H4 (cell line): ENCODE measurements at places on chromosomes 3 and 15. TPM values are rescaled to one million over a fixed set of nuclear protein-coding genes. Genes with fewer than 3 reads are reported as not detected.

- no peak for DNase-seq
Observed at GRCh38 chr15:82663186-82663600, 16.0 kb upstream of the CPEB1 start.

The ZPLD1 gene
- 0.06 TPM in 1 of 2 replicates, not detected in the other for total RNA-seq

GRCh38 chr3:15964605-15965442, 167.0 kb upstream of the ANKRD28 start:
- DNase-seq: peak; percentile 63

- peak; percentile 59 for DNase-seq
Observed at GRCh38 chr15:44215594-44215993, 20.5 kb upstream of the FRMD5 start.

GRCh38 chr15:26433818-26434217, 339.0 kb downstream of the GABRB3 start:
- no peak for DNase-seq

The SCN5A gene
- 0.85 and 3.0 TPM in 2 replicates for total RNA-seq

GRCh38 chr3:53774414-53774813, 71.8 kb downstream of the CHDH start:
- no peak for DNase-seq

DNA sequence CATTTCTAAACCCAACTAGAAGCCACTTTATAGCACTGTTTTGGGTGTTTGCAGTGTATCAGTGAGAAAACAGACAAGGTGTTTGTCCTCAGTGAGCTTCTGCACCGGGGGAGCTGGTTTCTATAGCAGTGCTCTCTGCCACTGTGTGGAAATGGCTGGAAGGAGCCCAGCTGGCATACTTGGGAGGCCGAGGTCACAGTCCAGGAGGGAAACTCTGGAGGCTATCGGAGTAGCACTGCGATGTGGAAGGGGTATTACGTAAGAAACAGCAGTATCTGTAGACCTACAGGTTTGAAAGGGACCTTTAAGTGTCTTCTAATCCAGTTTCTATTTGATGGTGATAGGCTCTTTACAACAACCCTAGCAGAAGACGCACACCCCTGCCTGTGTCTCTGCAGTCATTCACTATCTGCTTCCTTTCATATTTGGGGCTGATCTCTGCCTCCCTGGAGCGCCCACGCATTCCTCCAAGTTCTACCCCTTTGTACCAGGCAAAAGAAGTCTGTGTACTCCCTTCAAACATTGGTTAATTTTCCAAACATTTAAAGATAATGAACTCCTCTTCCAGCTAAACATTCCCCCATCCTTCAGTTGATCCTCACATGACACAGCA, 87.4 kb upstream of the ADAMTS17 start:
- no peak for DNase-seq

The TGM4 gene
- total RNA-seq: 1.2 TPM in 1 of 2 replicates, not detected in the other

DNA sequence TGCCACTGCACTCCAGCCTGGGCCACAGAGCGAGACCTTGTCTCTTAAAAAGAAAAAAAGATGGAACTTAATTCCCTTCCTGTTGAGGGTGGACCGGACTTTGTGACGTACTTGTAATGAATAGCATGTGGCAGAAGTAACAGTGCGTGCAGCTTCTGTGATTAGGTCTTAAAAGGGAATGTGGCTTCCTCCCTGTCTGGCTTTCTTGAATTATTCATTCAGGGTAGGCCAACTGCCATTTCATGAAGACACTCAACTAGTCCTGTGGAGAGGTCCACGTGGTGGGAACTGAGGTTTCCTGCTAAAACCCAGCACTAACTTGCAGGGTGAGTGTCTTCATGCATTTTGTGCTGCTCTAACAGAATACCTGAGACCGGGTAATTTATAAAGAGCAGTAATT, 98.9 kb upstream of the PIAS1 start:
- no peak for DNase-seq

The CPN2 gene
- not detected in 2 replicates for total RNA-seq

- DNase-seq: peak; percentile 76
Observed at GRCh38 chr3:187066228-187066995, 72.9 kb downstream of the RPL39L start.

The SCAANT1 gene
- not detected in 2 replicates for total RNA-seq

- no peak for DNase-seq
Observed at GRCh38 chr3:33936171-33936920, 137.9 kb downstream of the PDCD6IP start.

DNA sequence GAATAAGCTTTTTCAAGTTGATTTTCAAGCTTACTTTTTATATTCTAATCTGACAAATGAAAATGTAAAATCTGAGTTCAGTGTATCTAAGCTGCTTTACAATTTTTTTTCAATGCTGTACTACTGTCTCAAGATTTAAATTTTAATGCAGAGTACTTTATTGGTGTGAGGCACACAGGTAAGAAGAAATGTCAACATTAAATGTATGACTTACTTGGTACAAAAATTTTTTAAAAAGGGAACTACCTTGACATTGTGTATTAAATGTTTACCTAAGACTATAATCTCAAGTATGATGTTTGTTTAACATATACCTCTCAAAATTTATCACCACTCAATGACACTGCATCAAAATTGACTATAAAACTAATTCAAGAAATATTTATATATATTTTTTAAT, 62.7 kb downstream of the NECTIN3 start:
- no peak for DNase-seq

The A4GNT gene
- not detected in 2 replicates for total RNA-seq

DNA sequence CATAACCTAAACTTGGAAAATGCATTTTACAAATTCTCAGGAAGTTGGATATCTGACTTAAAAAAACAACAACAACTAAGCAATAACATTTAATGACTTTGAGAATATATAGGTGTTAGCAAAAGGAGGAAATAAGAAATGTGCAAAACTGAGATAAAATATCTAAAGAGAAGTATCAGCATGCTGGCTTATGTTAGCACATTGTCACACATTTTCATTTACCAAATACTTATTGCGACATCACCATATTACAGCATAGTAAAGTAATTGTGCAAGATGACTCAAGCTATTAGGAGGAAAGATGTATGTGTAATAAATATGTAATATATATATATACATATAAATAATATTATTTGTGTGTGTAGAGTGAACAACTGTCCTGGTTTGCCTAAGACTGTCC, 9.2 kb downstream of the PTX3 start:
- DNase-seq: no peak

The DUOXA2 gene
- total RNA-seq: not detected in 2 replicates

DNA sequence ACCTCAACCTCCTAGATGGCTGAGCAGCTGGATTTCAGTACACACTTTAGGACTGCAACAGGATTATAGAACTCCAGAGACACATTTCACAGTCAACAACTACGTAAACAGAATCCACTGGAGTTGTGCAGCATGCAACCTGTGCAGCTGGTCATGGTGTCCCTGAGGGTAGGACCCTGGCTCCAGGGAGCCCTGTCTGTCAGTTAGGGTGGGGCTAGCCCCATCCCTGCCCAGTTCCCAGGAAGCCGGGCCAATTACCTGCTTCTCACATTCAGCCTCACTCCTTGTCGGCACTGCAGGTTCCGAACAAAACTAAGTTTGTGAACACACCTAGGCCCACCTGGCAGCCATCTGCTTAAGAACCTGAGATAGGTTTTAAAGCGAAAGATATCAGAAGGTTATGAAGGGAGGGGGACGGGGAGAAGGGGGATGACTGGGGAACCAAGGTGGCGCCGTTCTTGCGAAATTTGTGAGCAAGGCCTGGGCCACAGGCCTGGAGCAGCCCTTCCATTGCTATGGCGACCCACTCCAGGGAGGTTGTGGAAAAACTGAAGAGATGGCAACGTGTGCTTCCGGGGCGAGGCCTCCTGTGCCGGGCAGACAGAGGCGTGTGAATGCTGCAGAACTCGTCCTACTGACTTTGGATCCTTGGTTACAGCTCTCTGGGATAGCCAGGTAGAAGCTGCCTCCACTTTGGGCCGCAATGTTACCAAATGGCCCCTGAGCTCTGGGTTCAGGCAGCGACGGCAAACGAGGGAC, 25.3 kb downstream of the ACSBG1 start:
- no peak for DNase-seq

GRCh38 chr3:126320517-126321293, 36.5 kb downstream of the KLF15 start:
- DNase-seq: no peak

- no peak for DNase-seq
Observed at GRCh38 chr3:20055842-20056241, 15.6 kb downstream of the KAT2B start.
